ENCODE measurements at places on chromosomes 11 and 22. TPM values are rescaled to one million over a fixed set of nuclear protein-coding genes. Genes with fewer than 3 reads are reported as not detected.

Gene TSSC4
- total RNA-seq: 67.0 TPM

Gene KDM4E
- total RNA-seq: not detected

Gene CCDC85B
- 78.8 TPM for total RNA-seq

Gene SAA2
- 18.6 TPM for total RNA-seq

Gene FGF19
- total RNA-seq: not detected

Gene CYTH4
- total RNA-seq: 7.1 TPM

Gene ZFTA
- total RNA-seq: 13.2 TPM

Gene DDI1
- not detected for total RNA-seq

Gene ABTB2
- total RNA-seq: 7.6 TPM

Gene OTUB1
- total RNA-seq: 47.7 TPM

Gene NRGN
- total RNA-seq: 1.9 TPM

Gene TRIM48
- not detected for total RNA-seq

Gene UCP3
- total RNA-seq: 2.5 TPM

Gene CRYBB3
- total RNA-seq: not detected

- ATAC-seq: no peak
Measured at GRCh38 chr11:69904161-69904973, 85.2 kb upstream of the FGF3 start.

GRCh38 chr11:67644042-67644441, 4.5 kb upstream of the TBX10 start:
- no peak for ATAC-seq

GRCh38 chr11:67276781-67277230, 10.5 kb downstream of the GRK2 start:
- ATAC-seq: peak; percentile 23

DNA sequence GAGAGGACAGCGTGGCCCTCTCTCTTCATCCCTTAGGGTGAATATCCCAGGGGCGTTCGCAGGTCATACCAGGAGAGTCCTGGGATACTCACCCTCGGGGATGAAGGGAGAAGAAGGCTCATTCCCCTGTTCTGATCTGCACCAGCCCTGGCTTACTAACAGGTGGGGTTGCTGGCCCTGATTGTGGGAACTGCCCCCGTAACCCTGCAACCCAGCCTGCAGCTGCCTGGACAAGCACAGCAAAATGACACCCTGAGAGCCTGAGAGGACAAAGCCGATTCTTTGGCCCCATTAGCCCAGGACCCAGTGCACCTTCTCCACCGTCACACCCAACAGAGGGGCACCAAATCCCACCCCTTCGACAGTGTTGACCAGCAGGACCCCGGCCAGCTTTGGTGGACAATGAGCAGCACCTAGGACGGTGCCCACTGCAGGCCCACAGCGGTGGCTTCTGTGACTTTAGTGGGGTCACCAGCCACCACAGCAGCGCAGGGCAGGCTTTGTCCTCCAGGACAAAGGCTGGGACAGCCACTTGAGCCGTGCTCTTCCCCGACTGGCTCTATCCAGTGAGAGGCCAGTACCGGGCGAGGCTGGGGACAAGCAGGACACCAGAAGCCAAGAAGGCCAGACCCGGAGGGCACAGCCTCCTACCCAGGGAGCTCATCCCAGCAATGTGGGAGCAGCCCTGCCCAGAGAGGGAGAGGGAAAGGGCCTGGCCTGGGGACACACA, 98.5 kb upstream of the RTL6 start:
- ATAC-seq: no peak

DNA sequence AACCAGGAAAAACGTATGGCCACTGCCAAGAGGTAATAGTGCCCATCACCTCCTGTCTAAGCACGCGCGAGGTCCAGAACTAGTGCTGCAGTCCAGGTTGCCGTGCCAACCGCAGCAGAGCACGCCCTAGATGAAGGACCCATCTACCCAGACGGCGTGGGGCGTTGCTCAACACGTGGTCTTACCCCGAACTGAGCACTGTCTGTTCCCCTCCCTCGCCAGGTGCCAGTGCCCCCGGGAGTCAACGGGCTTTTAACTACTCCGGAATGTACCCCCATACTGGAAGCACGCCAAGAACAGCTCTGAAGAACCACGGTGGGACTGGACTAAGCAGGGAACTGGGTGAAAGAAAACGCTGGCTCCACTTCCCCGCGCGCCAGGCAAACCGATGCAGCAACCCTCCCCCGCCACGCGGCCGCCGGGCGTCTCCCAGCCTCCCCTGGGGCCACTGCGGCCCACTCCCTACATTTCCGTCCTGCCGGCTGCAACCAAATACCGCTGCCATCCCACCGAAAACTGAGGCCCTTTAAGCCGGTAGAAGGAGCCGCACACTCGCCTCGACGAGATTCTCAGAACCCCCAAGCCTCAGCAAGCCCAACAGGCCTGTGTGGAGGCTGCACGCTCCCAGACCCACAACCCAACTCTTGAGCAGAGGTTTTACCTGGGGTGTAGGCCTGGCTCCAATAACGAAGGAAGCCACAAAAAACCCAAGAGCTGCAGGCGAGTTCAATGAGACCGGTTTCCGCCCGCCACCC, at the start of gene HSPA8:
Gene HSPA8 (minus strand): TSS at position 734 of the 755 bp plus-strand sequence. CDS start 812 bp downstream, outside the sequence.
- peak; percentile 5 for ATAC-seq

DNA sequence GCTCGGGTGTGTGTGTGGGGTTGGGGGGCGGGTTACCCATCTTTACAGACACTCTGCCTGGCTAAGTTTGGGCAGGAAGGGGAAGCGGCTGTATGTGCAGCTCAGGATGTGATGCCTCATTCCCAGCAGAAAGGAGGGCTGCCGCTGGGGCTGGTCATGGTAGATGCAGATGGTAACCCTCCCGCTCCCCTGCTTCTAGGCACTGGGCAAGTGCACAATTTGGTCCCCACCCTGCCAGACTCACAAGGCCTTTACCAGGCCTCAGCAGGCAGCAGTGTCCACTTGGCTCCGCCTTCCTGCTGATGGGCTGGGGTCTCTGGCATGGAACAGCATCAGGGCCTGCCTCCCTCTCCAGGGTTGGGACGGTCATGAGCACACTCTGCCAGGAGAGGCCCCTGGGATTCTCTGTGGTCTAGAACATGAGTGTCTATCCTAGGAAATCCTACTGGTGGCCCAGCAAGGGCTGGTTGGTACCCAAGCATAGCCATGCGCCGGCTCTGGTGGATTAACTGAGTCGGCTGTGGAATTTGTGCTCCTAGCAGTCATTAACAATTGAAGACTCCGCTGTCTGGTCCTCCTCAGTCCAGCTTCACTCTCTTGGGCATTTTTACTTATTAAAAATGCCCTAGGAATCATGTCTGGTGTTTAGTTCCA, 4.2 kb downstream of the LMO1 start:
- no peak for ATAC-seq

GRCh38 chr11:3686751-3687150, 15.6 kb upstream of the CHRNA10 start:
- ATAC-seq: no peak

GRCh38 chr11:65559951-65560537, 1.9 kb upstream of the LTBP3 start:
- ATAC-seq: no peak

GRCh38 chr11:1200611-1201191, 22.2 kb upstream of the MUC5B start:
- ATAC-seq: no peak

- no peak for ATAC-seq
Measured at GRCh38 chr22:19836512-19836911, 18.2 kb downstream of the GNB1L start.

DNA sequence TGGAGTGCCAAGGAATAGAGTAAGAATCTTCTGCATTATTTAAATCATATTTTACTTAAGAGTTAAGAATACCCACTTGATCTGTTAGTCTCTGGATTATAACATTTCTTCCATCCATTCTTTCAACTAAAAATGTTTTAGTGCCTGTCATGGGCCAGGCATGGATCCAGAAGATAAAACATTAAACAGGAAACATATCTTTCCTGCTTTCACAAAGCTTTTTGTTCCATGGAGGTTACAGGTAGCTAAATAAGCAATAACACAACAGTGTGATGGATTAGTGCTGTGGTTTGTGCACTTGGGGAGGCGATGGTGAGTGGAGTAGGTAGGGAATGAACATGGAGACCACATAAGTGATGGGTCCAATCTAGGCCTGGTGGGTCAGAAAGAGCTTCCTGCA, 258.5 kb downstream of the DDX10 start:
- ATAC-seq: no peak

DNA sequence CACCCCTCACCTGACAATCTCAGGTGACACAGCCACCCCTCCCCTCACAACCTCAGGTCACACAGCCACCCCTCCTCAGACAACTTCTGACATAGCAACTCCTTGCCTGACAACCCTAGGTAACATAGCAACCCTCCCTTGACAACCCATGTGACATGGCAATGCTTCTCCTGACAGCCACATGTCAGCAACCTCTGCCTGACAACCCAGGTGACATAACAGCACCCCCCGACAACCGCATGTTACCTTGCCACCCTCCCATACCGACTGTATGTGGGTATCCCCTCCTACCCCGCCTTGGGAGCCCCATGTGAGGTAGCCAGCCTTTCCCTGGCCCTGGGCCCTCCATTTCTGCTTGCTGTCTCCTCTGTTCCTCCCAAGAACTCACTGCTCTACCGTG, 77.7 kb upstream of the B3GAT1 start:
- ATAC-seq: no peak

DNA sequence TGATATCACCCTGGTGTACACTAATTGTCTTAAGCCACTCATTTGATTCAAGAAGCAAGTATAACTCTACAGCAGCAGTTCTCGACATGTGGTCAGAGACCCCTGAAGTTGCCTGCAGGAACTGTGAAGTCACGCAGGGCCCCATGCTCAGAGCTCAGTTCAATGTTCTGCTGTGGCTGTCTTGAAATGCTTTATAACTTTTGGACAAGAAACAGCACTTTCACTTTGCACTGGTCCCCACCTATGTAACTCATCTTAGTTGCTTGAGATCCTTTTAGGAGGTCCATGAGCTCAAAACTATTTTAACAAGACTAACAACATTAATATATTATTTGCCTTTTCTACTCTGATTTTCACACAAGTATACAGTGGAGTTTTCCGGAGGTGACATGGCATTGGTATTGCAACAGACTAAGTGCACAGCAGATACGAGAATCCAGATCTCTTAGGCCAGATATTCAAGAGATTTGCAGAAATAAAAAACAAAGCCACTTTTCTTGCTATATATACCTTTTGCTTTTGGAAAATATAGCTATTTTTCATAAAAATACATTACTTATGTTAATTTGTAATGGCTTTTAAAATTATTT, 64.8 kb downstream of the PRR5L start:
- ATAC-seq: no peak

- no peak for ATAC-seq
Measured at GRCh38 chr11:133403900-133404299, 128.4 kb downstream of the OPCML start.

DNA sequence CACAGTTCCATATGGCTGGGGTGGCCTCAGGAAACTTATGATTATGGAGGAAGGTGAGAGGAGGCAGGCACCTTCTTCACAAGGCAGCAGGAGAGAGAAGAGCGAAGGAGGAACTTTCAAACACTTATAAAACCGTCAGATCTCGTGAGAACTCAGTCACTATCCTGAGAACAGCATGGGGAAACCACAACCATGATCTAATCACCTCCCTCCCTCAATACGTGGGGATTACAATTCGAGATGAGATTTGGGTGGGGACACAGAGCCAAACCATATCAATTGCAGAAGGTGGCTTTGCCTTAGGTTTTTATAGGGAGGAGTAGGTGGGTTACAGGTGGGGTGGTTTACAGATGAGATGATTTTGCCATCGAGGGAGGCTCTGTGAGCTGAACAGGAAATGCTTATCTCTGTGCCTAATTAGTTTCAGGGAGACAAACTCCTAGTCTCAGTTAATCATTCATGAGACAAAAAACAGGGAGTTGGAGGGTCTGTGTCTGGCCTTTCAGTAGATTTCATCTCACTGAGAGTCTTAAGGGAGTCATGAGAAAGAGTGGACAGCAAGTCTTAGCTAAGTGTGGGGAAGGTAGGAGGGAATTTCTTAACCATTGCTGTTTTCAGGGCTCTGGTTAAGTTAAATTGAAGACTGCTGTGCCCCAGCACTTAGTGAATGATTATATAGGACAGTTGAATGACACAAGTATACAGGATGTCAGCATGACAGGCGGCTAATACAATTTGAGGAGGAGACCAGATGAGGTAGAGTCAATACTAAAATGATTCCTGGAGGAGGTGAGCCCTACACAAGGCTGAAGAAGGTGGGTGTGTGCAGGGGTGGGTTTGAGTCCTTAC, 47.7 kb downstream of the CWC15 start:
- no peak for ATAC-seq

DNA sequence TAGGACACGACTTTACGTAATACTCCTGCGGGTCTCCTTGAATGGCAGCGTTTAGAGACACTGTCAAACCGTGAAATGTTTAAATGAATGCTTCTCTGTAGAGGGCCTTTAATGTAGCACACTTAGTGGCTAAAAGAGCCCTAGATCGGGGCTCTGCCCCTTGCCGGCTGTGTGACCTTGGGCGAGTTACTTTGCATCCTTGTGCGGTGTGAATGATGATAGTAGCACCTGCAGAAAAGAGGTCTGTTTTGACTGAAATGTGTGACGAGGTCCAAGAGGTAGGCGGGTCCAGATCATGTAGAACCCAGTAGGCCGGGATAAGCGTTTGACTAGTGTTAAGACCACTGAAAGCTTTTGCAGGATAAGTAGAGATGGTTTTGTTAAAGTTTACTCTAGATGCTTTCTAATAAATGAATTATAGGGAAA, 866 bp downstream of the MED17 start:
- no peak for ATAC-seq

GRCh38 chr11:10751581-10751940, 515 bp downstream of the CTR9 start:
- no peak for ATAC-seq

Measured in gastroesophageal sphincter (tissue), 4 donors.